Activated T-cell treated with anti-CD3 and anti-CD28 coated beads for 24 hours (primary cell): ENCODE measurements at places on chromosomes 2 and 18.
A peak's percentile ranks its signal among the peaks of the same experiment; 100 is the strongest.

DNA sequence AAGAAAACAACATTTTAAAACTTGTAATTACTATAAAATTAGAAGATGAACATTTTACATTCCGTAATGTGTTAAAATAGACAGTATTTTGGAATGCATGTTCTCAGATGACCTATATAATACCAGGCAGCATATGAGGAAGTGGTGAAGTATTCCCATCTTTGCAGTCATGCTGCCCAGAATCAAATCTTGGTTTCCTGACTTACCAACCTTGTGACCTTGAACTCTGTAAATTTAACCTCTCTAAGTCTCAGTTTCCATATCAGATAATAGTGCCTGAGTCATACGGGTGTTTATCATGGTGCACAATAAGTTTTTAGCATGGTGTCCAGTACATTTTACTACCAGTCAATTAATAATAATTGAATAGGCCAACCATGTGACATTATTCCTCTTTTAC is 7.3 kb upstream of the GALM start:
- no peak for DNase-seq

- DNase-seq: no peak
These were observed 38.8 kb downstream of the CENPO start for GRCh38 chr2:24832073-24832461.

GRCh38 chr2:134461511-134461910 is 207.6 kb downstream of the MGAT5 start:
- no peak for DNase-seq

DNA sequence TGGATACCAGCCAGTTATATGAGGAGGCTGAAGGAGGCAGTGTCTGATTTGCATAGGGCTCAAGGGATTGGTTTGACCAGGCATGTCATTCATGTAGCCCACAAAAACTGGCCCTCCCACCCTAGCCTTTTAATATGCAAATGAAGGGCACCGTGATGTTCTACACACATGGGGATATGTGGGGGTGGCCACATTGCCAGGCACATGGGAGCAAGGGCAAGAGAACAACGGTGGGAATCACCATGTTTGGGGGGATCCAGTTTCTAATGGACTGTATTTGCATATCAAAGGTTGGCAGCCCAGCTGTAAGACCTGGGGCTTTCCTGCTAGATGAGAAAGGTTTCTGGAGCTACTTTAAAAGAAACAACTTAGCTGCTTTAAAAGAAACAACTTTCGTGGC is 65.1 kb upstream of the SLC25A52 start:
- no peak for DNase-seq

GRCh38 chr2:143241403-143242088 is 112.3 kb downstream of the ARHGAP15 start:
- no peak for DNase-seq

- DNase-seq: no peak
These were observed 533.6 kb upstream of the FSHR start for GRCh38 chr2:49687918-49688317.

- DNase-seq: no peak
These were observed 357.0 kb upstream of the GULP1 start for GRCh38 chr2:187934692-187935091.

GRCh38 chr18:9705183-9705829 is 2.8 kb upstream of the RAB31 start:
- DNase-seq: no peak

GRCh38 chr2:48845684-48846083 is 90.2 kb upstream of the LHCGR start:
- no peak for DNase-seq

DNA sequence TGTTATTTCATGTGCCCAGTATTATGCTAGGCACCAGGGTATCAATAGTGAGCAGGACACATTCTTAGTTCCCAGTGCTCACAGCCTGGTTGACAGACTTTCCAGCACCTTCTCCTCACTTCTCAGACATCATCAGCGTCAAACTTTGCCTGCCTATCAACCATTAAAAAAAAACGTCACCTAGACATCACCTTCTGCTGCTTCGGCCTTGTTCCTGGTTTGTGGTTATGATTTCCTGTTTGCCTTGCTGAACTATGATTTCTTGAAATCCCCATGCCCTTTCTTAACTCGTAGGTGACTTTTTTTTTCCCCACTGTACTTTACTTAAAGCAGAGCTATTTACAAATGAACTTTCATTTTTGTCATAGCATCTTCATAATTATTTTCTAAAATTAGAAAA is 60.4 kb upstream of the NABP1 start:
- DNase-seq: peak; percentile 31

DNA sequence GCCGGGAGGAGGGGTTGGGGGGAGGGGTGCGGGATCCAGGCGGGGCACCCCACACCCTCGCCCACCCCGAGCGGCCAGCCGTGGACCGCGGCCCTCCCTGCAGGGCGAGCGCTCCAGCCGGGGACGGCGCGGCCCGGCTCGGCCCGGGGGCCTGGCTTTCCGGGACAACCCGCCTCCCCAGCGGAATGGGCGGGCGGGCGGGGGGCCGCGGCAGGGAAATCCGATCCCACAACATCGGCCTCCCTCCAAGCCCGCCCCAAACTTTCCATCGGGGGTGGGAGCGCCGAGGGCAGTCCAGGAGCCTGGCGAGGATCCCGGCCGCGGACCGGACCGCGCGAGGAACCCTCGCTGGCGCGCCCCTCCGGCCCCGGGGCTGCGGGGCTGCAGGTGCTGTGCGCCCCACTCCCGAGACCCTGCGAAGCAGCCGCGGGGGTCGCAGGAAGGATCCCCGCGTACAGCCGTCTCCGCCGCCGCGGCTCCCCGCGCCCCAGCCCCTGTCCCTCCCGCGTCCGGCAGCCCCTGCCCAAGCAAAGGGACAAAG is 529 bp downstream of the SEMA4C start:
- DNase-seq: no peak

DNA sequence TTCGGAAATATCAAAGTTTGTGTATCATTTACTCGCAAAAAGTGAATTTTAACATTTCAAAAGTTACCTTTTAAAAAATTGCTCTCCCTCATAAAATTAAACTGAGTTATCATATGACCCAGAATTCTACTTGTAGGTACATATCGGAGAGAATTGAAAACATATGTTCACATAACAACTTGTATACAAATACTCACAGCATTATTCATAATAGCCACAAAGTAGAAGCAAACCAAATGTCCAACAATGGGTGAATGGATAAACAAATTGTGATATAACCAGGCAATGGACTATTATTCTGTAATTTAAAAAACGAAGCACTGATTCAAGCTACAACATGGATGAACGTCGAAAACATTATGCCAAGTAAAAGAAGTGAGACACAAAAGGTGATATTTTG is 412.0 kb upstream of the TCF4 start:
- DNase-seq: no peak

DNA sequence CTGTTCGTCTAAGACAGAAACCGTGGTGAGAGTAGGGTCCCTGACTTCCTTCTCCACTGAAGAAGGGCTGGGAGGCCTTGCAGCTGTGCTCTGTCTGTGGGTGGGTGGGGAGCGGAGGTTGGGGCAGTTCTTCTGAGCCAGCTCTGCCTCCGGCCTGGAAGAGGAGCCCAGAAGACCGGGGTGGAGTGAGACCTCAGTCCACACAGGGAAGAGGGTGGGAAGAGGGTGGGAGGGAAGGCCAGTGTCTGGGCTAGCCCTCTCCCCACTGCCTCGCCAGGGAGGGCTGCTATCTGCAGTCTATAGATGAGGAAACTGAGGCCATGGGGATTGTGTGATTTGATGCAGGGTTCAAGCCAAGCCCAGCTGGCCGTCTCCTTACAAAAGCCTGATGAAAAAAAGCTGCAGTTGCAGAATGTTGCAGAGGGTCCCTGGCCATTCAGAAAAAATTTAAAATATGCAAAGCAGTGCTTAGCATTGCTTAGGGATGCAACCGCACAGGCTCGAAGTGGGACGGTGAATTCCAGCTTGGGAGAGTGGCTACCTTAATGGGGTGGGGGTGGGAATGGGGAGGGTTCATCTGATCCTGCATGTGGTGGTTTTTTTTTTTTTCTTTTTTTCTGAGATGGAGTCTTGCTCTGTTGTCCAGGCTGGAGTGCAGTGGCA is 181.6 kb upstream of the HS6ST1 start:
- DNase-seq: no peak

GRCh38 chr2:16260041-16260830 is 319.9 kb downstream of the MYCN start:
- no peak for DNase-seq

DNA sequence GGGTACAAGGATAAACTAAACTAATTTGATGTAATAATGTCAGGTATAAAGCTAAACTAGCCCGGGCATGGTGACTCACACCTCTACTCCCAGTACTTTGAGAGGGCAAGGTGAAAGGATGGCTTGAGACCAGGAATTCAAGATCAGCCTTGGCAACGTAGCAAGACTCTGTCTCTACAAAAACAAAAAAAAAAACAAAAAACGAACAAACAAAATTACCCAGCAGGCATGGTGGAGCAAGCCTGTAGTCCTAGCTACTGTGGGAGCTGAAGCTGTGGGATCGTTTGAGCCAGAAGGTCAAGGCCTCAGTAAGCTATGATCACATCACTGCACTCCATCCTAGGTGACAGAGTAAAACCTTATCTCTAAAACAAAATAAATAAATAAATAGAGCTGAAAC is 131.8 kb upstream of the KYNU start:
- no peak for DNase-seq

DNA sequence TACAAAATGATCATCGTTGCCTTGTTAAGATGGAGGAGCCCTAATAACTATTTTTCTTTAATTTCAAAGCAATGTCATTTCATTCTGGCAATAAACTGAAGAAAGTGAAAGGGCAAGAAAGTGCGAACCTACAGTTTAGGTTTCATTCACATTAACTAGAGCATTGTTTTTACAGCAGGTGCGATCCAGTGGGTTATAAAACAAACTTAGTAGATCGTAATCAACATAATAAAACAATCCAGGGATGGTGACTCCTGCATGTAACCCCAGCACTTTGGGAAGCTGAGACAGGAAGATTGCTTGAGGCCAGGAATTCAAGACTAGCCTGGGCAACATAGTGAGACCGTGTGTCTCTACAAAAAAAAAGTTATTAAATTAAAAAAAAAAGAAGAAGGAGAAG is 51.1 kb downstream of the AP1S3 start:
- DNase-seq: no peak

DNA sequence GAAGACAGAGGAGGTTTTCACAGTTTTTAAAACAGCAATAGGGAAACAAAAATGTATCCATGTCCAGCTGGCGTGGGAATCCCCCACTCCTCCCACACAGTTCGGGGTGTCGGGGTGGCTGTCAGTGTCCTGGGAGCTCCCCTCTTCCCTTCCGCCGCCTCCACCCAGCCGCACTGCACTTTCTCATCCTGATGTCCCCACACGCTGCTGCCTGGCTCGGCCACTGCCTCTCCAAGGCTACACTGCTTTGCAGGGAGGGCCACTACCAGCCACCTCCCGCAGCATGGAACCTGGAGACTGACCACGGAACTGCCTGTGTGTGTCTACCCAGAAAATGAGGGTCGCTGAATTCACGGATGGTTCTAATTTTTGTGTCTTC is 138.7 kb upstream of the CTDP1 start:
- DNase-seq: no peak

GRCh38 chr18:785242-785641 is 26.8 kb downstream of the YES1 start:
- DNase-seq: no peak
